GM13977 (cell line): ENCODE measurements at places on chromosomes 5 and 9.

DNA sequence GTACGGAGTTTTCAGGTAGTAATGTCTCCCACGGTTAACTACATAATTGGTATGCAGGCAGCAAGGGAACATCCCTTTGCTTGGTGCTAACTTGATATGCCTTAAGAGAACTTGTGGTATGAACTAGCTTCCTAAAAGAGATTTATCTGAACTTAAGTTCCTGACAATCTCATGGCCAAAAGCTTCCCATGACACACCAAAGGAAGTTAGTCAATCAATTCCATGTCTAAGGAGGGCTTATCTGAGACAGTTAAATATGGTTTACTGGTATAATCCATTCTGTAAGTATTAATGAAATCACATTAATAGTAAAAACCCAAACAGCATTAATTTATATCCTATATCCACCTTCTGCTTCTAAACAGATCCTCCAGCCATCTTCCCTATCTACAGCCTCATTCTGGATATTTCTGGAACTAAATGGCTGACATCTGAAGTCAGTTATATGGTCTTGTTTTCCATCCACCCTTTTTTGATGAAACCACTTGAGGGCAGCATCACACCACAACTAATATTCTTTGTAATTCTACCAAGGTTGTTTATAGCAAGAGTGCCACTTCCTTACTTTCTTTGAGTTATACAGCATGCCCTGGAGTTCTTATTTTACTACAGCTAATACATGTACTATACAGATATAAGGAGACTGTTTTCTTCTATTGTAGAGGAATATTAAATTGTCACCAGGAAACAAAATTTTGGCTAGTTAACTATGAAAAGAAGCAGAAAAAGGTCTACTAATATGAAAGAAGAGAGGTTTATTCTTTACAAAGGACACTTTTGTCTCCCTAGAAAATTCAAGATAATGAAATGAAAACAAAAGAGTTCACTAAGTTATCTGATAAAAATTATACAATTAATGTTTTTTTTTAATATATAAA is 34.7 kb downstream of the SHOC1 start:
- peak; percentile 48 for DNase-seq

DNA sequence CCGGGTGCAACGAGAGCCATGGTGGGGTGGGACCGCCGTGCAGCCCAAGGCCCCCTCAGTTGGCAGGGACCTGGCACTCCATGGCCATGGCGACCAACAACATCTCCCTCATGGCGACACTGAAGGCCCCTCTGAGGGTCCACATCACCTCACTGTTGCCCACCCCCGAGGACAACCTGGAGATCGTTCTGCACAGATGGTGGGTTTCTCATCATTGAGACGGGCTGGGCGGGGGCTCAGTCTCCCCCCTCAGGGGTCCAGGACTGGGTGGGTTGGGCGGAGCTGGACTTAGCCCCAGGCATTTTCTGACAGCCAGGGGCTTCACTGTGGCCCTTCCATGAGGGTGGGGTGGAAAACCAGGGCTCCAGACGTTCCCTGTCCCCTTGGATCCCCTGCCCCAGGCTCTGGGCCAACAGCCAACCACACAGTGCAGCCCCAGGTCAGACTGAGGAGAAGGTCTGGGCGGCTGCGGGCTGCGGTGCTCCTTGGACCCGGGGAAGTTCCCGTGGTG is 734 bp downstream of the PAEP start:
- DNase-seq = no peak

DNA sequence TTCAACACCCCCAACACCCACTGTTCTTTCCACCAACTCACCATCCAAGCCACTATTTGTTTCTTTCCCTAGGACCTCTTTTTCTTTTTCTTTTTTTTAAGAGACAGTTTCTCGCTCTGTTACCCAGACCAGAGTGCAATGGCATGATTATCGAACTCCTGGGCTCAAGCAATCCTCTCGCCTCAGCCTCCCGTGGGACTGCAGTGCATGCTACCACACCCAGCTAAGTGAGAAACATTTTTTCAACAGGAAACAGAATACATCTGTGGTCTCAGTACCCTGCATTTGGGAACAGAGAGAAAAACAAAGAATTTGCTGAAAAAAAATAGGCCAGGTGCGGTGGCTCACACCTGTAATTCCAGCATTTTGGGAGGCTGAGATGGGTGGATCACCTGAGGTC is 24.6 kb downstream of the B4GALT1 start:
- DNase-seq = no peak

DNA sequence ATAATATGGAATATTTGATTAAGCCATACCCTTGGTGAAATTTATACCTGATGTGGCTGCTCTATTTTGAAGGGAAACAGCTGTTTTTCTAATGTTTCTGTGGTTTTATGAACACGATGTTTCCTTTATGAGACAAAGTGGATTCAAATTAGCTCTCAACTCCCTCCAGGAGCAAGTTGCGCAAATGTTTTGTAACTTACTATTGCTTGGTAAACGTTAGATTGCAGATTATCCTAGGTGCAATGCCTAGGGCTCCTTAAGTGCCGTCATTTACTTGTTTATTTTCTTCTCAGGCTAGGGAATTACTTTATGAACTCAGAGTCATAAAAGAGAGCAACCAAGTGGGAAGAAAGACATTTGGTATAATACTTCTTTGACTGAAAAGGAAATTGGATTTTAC is 763.1 kb downstream of the TAF11L14 start:
- DNase-seq = no peak

DNA sequence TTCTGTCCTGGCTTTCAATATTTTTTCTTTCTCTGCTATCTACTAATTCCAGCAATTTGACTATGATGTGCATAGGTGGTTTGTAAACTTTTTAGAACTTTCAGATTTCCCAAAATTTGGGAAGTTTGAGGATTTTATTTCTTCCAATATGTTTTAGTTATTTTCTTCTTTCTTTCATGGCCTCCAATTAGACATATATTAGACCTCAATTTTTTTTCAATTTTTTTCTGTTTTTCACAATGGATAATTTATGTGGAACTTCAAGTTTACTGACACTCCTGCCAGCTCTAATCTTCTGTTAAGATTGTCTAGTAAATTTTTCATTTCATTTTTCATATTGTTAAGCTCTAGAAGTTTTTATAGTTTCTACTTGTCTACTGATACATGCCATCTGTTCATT is 163.3 kb downstream of the SAXO1 start:
- DNase-seq = no peak

GRCh38 chr5:74083096-74083791 is 457.2 kb downstream of the ARHGEF28 start:
- DNase-seq = no peak

DNA sequence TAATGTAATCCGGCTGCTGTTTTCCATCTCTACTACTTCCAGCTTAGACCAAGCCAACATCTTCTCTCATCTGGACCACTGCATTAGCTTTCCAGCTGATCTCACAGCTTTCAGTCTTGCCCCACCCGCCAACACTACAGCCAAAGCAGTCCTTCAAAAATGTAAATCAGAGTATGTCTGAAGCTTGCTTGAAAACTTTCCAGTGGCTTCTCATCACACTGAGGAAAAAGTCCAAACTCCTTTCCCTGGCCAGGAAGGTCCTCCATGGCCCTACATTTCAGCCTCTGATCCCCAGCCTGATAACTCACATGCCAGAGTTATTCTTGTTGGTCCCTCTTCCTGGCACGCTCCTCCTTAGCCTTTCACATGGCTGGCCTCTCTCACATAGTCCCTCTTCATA is 38.5 kb downstream of the TTC1 start:
- DNase-seq = no peak

- DNase-seq = no peak
These were observed 8.8 kb upstream of the TBC1D9B start for GRCh38 chr5:179916523-179916922.

- DNase-seq = no peak
These were observed 20.5 kb upstream of the MEGF9 start for GRCh38 chr9:120734607-120735410.

GRCh38 chr9:132054024-132054423 is 25.6 kb downstream of the MED27 start:
- no peak for DNase-seq

GRCh38 chr5:126801992-126802294 is 25.0 kb downstream of the LMNB1 start:
- no peak for DNase-seq

- DNase-seq = no peak
These were observed 195.8 kb upstream of the TBCA start for GRCh38 chr5:77971776-77972468.

DNA sequence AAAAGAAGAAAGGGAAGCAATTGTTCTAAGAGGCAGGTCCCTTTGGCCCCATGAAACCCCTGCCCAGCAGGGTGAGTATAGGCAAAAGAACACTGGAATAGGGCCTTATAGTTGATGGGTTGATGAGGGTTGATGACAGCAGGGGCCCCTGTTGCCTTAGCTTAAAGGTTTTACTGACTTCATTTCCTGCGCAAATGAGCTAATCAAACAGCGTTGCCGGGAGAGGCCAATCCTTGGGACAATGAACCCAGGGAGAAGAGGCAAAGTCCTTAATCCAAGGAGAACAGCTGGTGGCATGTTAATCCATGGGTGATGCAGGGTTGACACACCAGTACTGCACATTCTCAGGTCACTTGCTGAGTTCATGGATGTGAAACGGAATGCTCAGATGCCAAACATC is 22.0 kb upstream of the EPB41L4B start:
- no peak for DNase-seq

GRCh38 chr9:80952363-80952922 is 736.9 kb downstream of the TLE1 start:
- DNase-seq = no peak

- no peak for DNase-seq
These were observed 766.8 kb downstream of the TLE1 start for GRCh38 chr9:80922544-80922943.

DNA sequence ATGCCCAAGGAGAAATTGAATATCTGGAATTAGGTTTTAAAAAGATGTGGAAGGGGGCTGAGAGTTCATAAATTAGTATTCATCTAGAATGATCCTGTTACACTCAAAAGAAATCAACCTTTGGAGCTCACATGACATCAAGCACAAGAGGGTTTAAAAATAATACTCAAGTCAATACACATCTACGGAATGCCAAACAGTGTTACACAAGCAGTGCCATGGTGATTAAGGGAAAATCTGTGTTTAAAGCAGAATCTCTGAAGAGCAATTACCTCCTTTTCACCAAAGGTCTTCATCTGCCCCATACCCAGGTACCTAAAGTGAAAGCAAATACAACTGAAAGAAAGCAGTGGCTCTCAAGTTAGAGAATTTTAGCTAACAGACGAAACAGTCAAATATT is 261.6 kb downstream of the NFIB start:
- DNase-seq = no peak

GRCh38 chr5:117487556-117487955 is 912.9 kb upstream of the SEMA6A start:
- no peak for DNase-seq

- no peak for DNase-seq
These were observed 45.6 kb upstream of the IER5L start for GRCh38 chr9:129223551-129224208.

- no peak for DNase-seq
These were observed 24.5 kb downstream of the GLRX start for GRCh38 chr5:95798048-95798447.

DNA sequence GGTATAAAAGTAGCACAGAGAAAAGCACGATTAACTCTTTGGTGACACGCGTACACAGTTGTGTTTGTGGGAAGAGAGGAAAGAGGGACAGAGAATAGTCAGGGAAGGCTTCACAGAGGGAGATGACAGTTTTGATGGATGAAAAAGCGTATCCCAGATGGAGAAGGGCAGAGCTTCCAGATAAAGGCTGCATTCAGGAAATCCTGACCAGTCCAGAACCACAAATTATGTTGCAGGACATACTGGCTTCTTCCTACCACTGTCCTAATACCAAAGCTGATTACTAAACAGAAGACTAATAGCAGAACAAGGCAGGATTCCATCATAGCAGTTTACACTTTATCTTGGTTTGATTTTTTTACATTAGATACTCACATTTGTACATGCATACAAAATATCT is 34.5 kb downstream of the SLC31A2 start:
- no peak for DNase-seq

DNA sequence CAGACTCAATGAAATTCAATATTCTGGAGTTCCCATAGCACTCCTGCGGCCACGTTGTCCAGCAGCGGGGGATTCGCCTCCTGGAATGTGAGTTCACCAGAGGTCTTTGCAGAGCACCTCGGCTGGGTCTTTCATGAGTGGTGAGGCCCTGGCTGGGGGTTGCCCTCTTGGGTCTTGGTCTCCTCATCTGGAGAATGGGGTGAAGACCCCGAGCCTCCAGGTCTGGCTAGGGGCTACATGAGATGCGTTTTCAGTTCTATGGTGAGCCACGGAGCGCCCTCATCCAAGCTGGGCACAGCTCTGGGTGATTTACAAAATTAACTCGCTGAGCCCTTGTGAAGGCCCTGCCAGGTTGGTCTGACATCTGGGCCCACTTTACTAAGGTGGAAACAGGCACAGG is 37.5 kb upstream of the RXRA start:
- DNase-seq = no peak

GRCh38 chr9:91312717-91313325 is 48.9 kb downstream of the AUH start:
- no peak for DNase-seq

DNA sequence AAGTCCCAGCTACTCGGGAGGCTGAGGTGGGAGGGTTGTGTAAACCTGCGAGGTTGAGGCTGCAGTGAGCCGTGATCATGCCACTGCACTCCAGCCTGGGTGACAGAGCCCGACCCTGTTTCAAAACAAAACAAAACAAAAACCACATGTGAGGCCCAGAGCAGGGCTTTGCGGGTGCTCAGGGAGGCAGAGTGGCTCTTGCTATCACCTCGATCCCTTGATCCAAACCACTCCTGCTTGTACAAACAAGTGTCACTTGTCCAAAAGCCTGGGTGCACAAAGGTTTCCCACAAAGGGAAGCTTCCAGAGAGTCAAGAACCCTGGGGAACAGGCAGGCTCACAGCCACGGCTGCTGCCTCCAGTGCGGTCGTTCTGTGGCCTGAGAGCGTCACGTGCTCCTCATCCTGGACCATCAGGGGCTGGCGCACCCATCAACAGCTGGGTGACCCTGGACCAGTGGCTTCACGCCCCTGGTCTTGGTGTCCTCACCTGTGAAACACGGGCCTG is 162.7 kb downstream of the C9orf50 start:
- peak; percentile 74 for DNase-seq

- no peak for DNase-seq
These were observed 162.7 kb upstream of the NFIL3 start for GRCh38 chr9:91586282-91586681.

GRCh38 chr5:112703866-112704820 is 33.5 kb upstream of the APC start:
- DNase-seq = no peak
